Stimulated activated CD8-positive, alpha-beta memory T cell treated with anti-CD3 and anti-CD28 coated beads, Interleukin-15, amount 100 ng/mL, for 1 hour (primary cell): ENCODE measurements at places on chromosomes 3 and 15.

GRCh38 chr3:41987627-41988026, 25.7 kb upstream of the ULK4 start:
- no peak for DNase-seq

DNA sequence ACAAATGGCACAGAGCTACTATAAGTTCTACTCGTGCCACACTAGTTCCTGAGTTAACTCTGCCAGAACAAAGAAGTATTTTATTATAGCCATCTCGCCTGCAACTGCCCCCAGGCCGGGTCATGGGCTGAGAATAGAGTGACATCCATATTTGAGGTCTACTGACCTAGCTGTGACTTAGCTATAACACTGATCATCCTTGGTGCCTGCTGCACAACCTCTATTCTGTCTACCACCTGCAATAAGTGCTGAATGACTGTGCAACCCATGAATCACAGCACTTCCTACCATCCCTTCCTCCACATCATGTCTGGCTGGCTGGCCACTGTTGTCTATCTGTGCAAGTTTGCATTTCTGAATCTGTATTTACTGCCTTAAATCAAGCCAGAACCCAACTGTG, 506.5 kb upstream of the TBL1XR1 start:
- no peak for DNase-seq

GRCh38 chr3:173404156-173404555, 6.6 kb downstream of the NLGN1 start:
- DNase-seq = no peak

DNA sequence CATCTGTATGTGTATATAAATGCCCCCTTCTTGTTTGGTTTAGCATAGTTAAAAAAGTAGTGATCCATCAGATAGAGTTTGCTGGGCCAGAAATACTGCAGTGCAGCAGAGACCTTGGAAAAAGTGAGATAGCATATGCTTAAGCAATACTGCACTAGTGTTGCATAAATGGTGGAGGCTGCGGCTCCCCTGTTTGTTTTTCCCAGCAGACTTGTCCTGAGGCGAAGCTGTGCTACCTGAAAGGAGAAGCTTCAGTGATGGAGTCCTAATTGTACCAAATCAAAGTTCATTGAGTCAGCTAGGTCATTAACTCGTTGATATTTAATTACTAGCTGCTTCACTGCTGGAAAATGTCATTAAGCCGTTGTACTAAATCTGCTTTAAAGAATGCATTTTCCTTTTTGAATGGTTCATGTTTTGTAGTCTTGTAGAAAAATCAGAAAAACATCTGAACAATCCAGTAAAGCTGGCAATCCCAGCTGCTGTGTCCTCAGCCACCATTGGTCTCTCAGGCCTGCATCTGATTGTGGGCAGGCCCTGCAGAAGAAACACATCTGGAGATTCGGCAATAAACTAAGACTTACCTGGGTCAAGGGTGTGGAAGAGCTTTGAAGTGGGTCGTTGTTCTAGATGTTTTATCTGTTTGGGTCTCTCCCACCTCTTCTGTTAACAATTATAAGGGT, 169.6 kb downstream of the B3GALNT1 start:
- no peak for DNase-seq

DNA sequence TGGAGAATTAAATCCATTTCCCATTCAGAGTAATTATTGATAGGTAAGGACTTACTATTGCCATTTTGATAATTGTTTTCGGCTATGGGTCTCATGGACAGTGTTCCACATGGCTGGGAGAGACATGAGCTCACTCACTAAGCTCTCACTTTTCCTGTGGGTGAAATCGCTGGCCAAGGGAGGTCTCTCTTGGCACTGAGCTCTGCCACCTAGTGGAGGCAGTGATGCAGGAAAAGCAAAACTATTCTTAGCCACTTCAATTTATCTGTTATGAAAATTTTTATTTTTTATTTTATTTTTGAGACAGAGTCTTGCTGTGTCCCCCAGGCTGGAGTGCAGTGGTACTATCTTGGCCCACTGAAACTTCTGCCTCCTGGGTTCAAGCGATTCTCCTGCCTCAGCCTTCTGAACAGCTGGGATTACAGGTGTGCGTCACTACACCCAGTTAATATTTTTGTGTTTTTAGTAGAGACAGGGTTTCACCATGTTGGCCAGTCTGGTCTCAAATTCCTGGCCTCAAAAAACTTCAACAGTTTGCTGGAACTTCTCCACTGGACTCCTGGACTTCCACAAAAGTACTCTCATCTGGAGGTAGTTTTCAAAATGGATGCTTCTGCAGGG, 4.7 kb upstream of the RNF13 start:
- peak; percentile 30 for DNase-seq

GRCh38 chr15:98160236-98160635, 199.7 kb downstream of the ARRDC4 start:
- no peak for DNase-seq

DNA sequence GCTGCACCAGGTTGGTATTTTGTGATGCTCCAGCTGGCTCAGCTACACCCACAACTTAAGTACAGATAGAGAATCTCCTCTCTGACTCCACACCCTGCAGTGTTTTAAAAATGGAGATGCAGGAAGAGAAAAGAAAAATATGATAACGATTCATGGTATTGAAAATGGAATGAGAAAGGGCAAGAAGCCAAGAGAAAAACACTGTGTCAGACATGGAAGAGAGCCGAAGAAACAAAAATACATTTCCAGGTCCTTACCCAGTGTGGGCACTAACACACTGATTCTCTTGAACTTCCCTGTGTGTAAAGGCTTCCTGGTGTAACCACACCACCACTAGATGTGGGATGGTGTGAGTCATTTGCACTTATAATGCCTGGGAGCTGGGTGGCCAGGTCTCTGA, 93.1 kb downstream of the GMPS start:
- DNase-seq = no peak

GRCh38 chr3:33363113-33363800, 76.9 kb downstream of the UBP1 start:
- DNase-seq = no peak

GRCh38 chr3:115099986-115100571, 47.0 kb downstream of the ZBTB20 start:
- no peak for DNase-seq

GRCh38 chr3:182292591-182292990, 500.7 kb upstream of the ATP11B start:
- DNase-seq = no peak

- DNase-seq = no peak
Observed at GRCh38 chr3:27746838-27747237, 24.7 kb upstream of the EOMES start.

DNA sequence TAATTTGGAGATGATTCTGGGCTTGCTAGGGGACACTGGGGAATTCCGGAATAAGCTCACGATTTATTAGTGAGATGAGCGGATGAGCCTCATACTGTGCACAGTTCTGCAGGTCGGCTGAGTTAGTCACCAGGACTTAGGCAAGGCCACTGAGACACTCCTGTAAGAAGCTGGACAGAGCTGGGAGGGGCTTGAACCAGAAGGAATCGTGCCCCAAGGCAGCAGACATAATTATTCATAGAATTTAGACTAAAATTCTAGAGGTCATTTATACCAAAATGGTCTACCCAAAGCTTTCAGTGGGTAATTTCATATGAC, 121.4 kb downstream of the VGLL4 start:
- no peak for DNase-seq

DNA sequence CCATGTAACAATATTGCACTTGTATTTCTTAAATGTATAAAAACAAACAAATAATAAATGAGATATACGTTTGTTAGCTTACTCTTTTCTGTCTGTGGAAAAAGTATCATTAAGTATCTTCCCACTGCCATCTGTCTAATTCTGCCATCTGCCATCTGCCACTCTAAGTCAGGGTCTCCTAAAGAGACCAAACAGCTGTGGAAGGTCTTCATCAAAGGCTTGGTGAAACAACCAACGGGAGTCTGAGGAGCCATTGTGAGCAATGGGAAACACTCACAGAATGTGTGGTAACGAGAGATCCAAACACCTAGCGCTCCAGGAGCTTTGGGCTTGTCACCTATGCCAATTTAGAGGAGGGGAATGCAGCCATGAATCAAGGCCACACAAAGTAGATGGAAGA, 28.7 kb upstream of the PFN2 start:
- DNase-seq = no peak

- DNase-seq = no peak
Observed at GRCh38 chr3:31999907-32000439, 18.4 kb downstream of the ZNF860 start.

- DNase-seq = no peak
Observed at GRCh38 chr3:77247061-77247460, 207.2 kb downstream of the ROBO2 start.
